ENCODE measurements at places on chromosomes 7 and 10. TPM values are rescaled to one million over a fixed set of nuclear protein-coding genes. Genes with fewer than 3 reads are reported as not detected.

ANKRD7 gene
- 1.0 TPM for total RNA-seq

EFCAB10 gene
- not detected for total RNA-seq

SLC13A1 gene
- total RNA-seq: not detected

IL15RA gene
- total RNA-seq: 11.0 TPM

BLVRA gene
- total RNA-seq: 85.5 TPM

AZGP1 gene
- total RNA-seq: 0.49 TPM

SFTPA2 gene
- total RNA-seq: 2.8 TPM

VAX1 gene
- 4.6 TPM for total RNA-seq

SEMA3D gene
- 11.5 TPM for total RNA-seq

DENND10 gene
- total RNA-seq: 72.8 TPM

SFTPA1 gene
- total RNA-seq: 3.8 TPM

MGAM2 gene
- 0.10 TPM for total RNA-seq

CUZD1 gene
- 2.9 TPM for total RNA-seq

SPDYE18 gene
- total RNA-seq: not detected

FOXI2 gene
- total RNA-seq: not detected

STEAP4 gene
- 0.10 TPM for total RNA-seq

SPDYE9 gene
- total RNA-seq: not detected

ZNF736 gene
- 29.0 TPM for total RNA-seq

WEE2 gene
- not detected for total RNA-seq

SPDYE11 gene
- not detected for total RNA-seq

PPP1R3A gene
- not detected for total RNA-seq

LEP gene
- total RNA-seq: not detected

ZNF425 gene
- 3.0 TPM for total RNA-seq

BNIP3 gene
- total RNA-seq: 67.8 TPM

SBDS gene
- total RNA-seq: 82.8 TPM

ODAD2 gene
- not detected for total RNA-seq

GRID2IP gene
- 0.13 TPM for total RNA-seq

AVL9 gene
- total RNA-seq: 66.6 TPM

BHLHA15 gene
- 0.26 TPM for total RNA-seq

MYL10 gene
- not detected for total RNA-seq

EIF5AL1 gene
- 1.6 TPM for total RNA-seq

HMX2 gene
- 2.7 TPM for total RNA-seq

AOC1 gene
- 0.15 TPM for total RNA-seq

SH2D4B gene
- total RNA-seq: 0.10 TPM

CH25H gene
- total RNA-seq: 0.10 TPM

MDFIC gene
- total RNA-seq: 7.3 TPM

FAM53B gene
- 42.5 TPM for total RNA-seq

OPN1SW gene
- not detected for total RNA-seq

FAM107B gene
- 13.4 TPM for total RNA-seq

EPHA1 gene
- total RNA-seq: 0.39 TPM

PURB gene
- total RNA-seq: 25.2 TPM

FAM131B gene
- total RNA-seq: 1.5 TPM

TDRD1 gene
- not detected for total RNA-seq

OR6B1 gene
- not detected for total RNA-seq

RNF148 gene
- total RNA-seq: not detected

EBLN1 gene
- total RNA-seq: not detected

PALD1 gene
- 3.0 TPM for total RNA-seq

POLR2J gene
- total RNA-seq: 69.4 TPM

ST8SIA6 gene
- total RNA-seq: 0.82 TPM

RBP3 gene
- not detected for total RNA-seq

TCERG1L gene
- total RNA-seq: not detected

MRM2 gene
- total RNA-seq: 49.9 TPM

NUTM2A gene
- total RNA-seq: 0.21 TPM

Measured in Panc1 (cell line).